ENCODE measurements at places on chromosomes 4 and X. TPM values are rescaled to one million over a fixed set of nuclear protein-coding genes. Genes with fewer than 3 reads are reported as not detected.

- H3K27ac ChIP-seq, result no peak overlapping the region
- H3K4me1 ChIP-seq, result peaks cover 11% of the 10 kb centered on the region
- no peak overlapping the region for H3K4me3 ChIP-seq
These were observed 314.4 kb downstream of the IL1RAPL1 start for GRCh38 chrX:28901637-28902036.

The CFI gene
- total RNA-seq, result not detected

- no peaks in the 10 kb centered on the region for H3K36me3 ChIP-seq
- no peak overlapping the region for H3K4me3 ChIP-seq
- H3K4me1 ChIP-seq, result peaks cover 23% of the 10 kb centered on the region
- DNase-seq, result no peak
These were observed 30.5 kb downstream of the AFF1 start for GRCh38 chr4:86965019-86965976.

- DNase-seq, result no peak
- no peak overlapping the region for H3K4me3 ChIP-seq
- no peaks in the 10 kb centered on the region for H3K27me3 ChIP-seq
- H3K27ac ChIP-seq, result no peak overlapping the region
These were observed 147.4 kb upstream of the RXFP1 start for GRCh38 chr4:158374318-158374717.

DNA sequence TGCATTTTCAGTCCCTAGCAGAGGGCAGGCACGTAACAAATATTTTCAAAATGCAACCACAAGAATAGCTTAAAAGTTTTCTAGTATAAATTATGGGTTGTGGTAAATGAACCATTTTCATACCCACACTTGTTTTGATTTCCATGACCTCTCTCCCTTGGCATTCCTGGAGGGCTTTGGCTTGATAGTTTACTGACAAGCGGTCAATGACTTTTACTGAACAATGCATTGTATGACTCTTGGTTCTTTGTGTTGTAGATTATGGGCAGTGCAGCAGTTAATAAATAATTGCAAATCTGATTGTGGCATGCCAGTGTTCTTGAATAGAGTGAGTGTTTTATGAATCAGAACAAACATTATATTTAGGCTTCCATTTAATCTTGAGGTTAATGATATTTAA, 285.2 kb upstream of the ARX start:
- no peaks in the 10 kb centered on the region for H3K4me1 ChIP-seq
- H3K4me3 ChIP-seq, result no peak overlapping the region
- H3K36me3 ChIP-seq, result no peaks in the 10 kb centered on the region
- H3K27me3 ChIP-seq, result no peaks in the 10 kb centered on the region
- H3K27ac ChIP-seq, result no peak overlapping the region

- DNase-seq, result no peak
- peaks cover 84% of the 10 kb centered on the region for H3K27me3 ChIP-seq
- no peak overlapping the region for H3K27ac ChIP-seq
- H3K4me3 ChIP-seq, result no peak overlapping the region
These were observed 84.6 kb downstream of the FBXO8 start for GRCh38 chr4:174198828-174199227.

DNA sequence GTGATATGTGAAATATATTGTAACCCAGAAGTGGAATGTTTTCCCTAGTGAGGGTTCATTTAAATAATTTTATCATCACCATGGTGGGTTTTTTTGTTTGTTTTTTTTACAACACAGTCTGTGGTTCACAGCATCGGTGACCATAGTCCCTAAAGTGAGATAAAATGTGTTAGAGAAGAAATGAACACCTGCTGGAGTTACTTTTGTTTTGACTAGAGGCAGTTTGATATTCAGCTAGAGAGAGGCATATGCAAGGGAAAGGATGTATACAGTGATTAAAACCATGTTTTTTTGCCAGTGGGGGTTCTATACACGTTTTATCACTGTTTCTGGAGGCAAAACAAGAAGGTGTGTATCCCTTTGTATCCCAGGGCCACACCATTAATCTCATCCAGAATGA, 541.5 kb downstream of the PCDH7 start:
- H3K27me3 ChIP-seq, result no peaks in the 10 kb centered on the region
- no peaks in the 10 kb centered on the region for H3K36me3 ChIP-seq
- H3K4me3 ChIP-seq, result no peak overlapping the region
- no peak overlapping the region for H3K27ac ChIP-seq

DNA sequence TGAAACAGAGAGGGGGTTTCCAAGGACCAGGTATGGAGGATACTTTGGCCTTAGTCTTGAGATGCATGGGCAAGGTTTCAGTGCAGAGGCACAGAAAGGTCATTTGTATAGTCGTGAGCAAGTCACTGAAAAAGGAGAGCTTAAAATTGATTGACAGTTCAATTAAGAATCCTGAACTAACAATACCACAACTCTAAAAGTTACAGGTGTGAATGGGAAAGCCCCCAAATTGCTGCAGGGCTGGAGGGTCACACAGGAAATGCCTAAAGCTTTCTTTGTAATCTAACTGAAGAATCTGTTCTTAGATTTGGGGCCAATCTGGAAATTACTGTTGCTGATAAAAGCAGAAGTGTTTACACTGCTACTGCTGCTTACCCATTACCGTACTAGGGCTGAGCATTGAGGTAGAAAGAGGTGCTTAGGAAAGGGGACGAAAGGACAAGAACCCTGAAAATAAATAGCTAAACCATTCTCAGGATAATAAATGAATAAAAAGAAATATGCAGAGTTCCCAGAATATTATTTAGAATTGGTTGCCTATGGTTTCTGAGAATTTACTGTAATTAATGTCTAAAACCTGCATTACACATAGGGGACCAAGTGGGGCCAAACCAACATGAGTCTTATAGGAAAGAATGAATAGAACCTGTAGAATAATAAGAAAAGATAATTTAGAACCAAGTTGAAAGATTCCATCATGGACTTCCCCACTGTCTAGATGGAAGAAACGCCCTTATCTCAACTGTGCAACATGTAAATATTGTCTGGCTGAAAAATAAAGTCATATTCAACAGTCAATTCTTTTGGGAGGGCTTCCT, 91.9 kb upstream of the PPP1R2C start:
- DNase-seq, result no peak
- H3K27ac ChIP-seq, result no peak overlapping the region
- no peaks in the 10 kb centered on the region for H3K27me3 ChIP-seq

- no peak overlapping the region for H3K4me3 ChIP-seq
- H3K27ac ChIP-seq, result no peak overlapping the region
- no peaks in the 10 kb centered on the region for H3K36me3 ChIP-seq
- no peak for DNase-seq
- no peaks in the 10 kb centered on the region for H3K27me3 ChIP-seq
These were observed 1781.7 kb upstream of the PCDH10 start for GRCh38 chr4:131367441-131367840.

DNA sequence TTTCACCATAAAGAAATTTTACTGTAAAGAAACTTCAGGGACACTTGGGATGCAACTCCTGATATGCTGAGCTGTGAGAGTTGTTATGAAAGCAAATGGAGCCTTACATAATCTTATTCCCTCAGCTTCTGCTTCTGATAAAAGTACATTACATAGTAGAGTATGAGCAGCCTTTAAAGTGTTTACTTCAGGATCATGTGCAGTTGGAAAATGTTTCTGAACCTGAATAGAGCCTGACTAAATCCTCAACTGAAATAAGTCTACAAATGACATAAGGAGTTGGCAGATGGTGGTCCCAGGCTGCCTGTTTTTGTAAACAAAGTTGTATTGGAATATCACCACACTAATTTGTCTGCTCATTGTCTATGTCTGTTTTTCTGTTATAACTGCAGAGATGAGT, 19.3 kb downstream of the RASSF6 start:
- H3K4me1 ChIP-seq, result peaks cover 5% of the 10 kb centered on the region
- no peak overlapping the region for H3K4me3 ChIP-seq
- H3K27ac ChIP-seq, result no peak overlapping the region
- no peaks in the 10 kb centered on the region for H3K36me3 ChIP-seq

The FAM241A gene
- total RNA-seq, result 0.09 TPM

- H3K4me1 ChIP-seq, result no peaks in the 10 kb centered on the region
- H3K36me3 ChIP-seq, result peaks cover 14% of the 10 kb centered on the region
- H3K27me3 ChIP-seq, result no peaks in the 10 kb centered on the region
- DNase-seq, result no peak
These were observed 68.7 kb downstream of the NSD2 start for GRCh38 chr4:1939664-1940509.
